ENCODE measurements at places on chromosomes 11 and 22.

DNA sequence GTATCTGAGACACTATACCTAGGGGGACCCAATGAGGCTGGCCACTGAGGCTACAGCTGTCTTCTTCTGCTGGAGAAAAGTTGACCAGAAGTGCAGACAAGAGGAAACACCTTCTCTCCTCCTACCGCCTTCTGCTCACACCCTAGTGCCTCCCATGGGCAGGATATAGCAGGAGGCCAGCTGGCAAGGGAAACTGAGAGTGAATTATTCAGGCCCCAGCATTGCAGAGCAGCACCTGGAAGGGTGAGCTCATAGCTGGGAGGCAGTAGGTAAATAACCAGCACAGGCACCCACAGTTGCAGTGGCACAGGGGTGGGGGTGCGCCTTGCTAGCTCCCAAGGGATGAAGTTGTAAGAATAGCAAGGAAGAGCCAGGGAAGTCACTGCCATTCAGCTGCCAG lies 267.4 kb upstream of the NCAM1 start:
- DNase-seq: no peak

DNA sequence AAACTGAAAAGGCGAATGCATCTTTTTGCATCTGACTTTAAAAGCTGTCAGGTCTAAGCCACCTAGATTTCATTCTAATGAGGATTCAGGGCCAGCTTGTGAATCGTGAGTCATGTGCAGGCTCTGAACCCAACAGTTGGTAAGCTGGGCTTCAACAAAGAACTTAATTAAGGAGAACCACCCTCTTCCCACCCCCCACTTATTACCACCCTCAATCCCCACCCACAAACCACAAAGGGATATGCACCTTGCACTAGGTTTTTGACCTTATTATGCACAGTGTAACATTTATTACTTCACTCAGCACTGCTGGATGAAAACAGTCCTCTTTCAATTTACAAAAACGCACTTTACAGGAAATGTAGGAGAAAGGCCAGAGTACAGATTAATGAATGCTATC lies 94.1 kb upstream of the LIN7C start:
- no peak for DNase-seq

DNA sequence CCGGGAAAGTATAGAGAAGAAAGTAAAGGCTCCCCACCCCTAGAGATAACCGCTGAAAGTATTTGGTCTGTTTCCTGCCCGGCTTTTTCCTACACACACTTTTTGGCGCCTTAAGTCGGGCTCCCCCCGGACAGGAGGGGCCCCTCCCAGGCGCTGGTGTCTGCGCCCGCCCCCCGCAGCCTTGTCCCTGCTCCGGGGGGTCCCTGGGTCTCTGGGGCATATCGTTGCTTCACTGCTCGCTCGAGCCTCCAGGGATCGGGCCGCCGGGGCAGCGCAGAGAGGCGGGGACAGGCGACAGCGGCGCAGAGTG lies 928 bp upstream of the CRACR2B start:
- DNase-seq: no peak

DNA sequence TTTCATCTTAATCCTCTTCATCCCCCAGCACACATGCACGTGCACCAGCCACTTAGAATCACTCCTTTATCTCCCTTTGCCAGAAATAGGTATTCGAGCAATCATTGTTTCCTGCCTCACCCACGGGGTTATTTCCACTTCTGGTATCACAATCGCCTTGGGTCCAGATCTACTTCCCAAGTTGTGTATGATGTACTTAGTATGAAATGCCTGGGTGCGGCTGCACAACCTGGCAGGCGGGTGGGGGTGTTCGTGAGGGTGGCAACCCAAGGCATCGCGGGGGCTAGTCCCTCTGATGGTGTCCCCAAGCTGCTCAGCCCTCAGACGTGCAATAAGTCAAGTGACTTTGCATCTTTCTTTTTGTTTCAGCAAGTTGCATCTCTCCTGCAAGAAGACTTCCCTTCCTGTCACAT lies 475.6 kb downstream of the MIAT start:
- DNase-seq: no peak

GRCh38 chr22:23518376-23519187 lies 61.5 kb downstream of the IGLL1 start:
- no peak for DNase-seq

GRCh38 chr22:43972931-43973462 lies 17.8 kb downstream of the SAMM50 start:
- DNase-seq: no peak

DNA sequence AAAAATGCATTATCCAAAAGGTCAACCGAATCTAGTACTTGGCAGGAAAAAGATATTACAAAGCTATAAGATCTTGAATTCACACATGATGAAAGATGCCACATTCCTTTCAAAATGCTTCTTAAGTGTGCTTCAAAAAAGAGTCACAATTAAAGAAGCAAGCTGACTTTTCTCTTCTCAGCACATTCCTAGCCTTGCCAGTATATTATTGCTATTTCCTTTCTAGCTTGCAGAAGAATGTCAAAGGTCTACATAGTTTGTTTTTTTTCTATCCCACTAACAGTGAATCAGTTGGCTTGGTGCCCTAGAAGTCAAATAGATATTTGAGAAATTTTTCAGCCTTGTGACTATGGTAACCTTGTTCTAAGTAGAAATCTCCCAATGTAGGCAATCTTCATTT lies 56.8 kb downstream of the GUCY1A2 start:
- DNase-seq: peak; percentile 81

DNA sequence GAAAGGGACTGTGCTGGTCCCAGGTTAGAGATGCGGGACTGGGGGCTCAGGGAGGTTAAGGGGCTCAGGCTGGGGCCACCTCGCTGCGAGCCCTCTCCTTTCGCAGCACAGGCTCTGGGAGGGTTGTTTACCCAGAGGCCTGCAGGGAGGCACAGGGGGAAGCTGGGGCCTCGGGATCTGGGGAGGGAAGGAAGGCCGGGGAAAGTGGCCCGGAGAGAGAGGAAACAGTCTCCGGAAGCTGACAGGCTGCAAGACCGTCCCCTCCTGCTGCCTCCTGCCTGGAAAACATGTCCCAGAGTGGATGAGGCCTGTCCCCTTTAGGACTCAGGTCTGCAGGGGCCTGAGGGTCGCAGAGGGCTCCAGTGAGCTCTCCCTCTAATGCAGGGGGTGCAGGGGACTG lies 45.4 kb downstream of the MYO7A start:
- DNase-seq: no peak
